ENCODE measurements at places on chromosomes 6 and 20.

- peak; percentile 53 for DNase-seq
These were observed 176.7 kb downstream of the HACE1 start for GRCh38 chr6:104682722-104683643.

- no peak for DNase-seq
These were observed 28.5 kb downstream of the BCAS4 start for GRCh38 chr20:50823319-50823718.

- DNase-seq: no peak
These were observed 184.7 kb downstream of the CDKAL1 start for GRCh38 chr6:20718705-20719653.

GRCh38 chr6:91560409-91560808 lies 973.5 kb upstream of the MAP3K7 start:
- DNase-seq: no peak

DNA sequence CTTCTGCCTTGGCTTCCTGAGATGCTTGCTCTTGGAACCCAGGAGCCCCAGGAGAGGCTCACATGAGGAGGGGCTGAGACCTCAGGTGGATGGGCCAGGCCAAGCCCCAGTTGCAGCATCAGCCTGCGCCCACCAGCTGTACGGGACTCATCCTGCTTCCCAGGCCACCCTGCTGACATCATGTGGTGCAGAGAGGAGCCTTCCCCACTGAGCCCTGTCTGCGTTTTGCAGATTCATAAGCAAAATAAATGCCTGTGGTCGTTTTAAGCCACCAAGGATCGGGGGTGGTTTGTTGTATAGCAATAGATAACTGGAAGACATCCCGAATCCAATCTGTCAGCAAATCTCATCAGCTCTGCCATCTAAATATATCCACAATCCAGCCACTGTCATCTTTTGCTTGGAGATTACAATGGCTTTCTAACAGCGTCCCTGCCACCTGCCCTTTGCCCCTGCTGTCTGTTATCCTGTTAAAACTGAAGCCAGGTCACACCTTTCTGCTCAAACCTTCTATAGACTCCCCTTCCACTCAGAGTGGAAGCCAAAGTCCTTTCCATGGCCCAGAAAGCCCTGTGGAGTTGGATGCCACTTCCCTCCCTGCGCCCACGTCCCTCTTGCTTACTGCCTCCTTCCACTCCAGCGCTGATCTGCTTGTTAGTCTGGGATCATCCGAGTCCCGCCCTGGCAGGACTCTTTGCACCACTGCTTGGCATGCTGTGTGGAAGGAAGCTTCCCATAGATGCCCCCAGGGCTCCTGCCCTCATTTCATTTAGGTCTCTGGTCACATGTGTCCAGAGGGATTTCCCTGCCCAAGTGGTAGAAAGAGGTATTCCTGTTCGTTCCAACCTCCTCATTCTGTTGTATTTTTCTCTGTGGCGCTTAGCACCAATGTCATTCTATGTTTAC lies 24.0 kb upstream of the MLN start:
- DNase-seq: no peak

DNA sequence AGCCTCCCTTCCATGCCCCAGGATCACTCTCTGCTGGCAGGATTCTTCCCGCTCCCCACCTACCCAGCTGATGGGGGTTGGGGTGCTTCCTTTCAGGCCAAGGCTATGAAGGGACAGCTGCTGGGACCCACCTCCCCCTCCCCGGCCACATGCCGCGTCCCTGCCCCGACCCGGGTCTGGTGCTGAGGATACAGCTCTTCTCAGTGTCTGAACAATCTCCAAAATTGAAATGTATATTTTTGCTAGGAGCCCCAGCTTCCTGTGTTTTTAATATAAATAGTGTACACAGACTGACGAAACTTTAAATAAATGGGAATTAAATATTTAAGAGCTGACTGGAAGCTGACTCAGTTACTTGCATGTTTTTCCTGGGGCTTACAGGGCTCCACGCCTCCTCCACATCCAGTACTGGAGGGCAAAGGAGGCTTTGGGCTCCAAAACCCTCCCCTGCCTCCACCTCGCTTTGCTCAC lies 24.3 kb upstream of the FANCE start:
- peak; percentile 49 for DNase-seq

DNA sequence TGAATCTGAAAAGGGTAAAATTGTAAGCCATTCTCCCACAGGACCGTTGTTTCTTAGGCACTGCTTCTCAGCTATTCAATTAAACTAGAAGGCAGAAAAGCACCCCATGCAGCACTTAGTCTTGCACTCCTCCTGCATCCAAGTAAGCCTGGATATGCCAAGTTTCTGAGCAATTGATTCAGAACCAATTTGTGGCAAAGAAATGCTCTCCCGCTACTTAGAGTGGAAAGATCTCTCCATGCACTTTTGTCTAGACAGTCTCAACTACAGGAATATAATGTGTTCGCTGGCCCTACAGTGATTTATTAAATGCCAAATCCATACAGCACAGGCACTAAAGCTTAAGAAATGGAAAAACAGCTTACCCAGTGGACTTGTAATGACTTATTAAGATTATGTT lies 338.5 kb downstream of the HACE1 start:
- no peak for DNase-seq

GRCh38 chr20:62887860-62888239 lies 26.2 kb upstream of the TCFL5 start:
- no peak for DNase-seq

Data from HTR-8/SVneo (cell line).